NCI-H1048 (cell line): ENCODE measurements at places on chromosomes 7 and 10.

- no peak for DNase-seq
Observed at GRCh38 chr7:44754802-44755697, 6.4 kb downstream of the ZMIZ2 start.

GRCh38 chr7:155258226-155258560 is 39.5 kb upstream of the INSIG1 start:
- DNase-seq, result no peak

DNA sequence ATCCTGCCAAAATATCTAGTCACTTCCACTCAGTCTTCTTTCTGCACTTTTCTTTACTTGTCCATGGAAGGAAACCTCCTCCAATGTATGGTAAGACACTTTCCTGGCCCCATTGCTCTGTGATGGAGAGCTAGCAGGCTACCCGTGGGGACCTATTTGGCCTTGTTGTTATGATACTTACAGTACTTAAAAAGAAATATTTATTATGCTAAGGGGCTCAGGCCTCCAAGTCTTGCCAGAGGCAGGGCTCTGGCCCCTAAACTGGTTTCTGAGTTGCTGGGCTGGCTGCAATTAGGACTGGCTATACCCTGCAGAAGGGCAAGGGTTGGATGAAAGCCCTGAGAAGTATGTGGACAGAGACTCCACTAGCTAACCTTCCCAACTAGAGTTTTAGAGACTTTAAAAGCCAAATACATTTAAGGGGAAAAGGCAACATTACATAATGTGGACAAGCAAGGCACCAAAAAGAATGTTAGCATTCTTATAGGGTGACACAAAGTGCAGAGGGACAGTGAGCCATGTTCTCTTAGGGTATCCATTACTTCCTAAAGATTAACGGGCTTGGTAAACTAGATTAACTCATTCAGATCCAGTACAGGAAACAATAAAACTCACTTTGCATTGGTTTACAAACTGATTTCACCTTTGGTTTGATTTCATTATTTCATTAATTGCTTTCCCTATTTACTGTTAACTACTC is 84.9 kb upstream of the INHBA start:
- DNase-seq, result no peak

DNA sequence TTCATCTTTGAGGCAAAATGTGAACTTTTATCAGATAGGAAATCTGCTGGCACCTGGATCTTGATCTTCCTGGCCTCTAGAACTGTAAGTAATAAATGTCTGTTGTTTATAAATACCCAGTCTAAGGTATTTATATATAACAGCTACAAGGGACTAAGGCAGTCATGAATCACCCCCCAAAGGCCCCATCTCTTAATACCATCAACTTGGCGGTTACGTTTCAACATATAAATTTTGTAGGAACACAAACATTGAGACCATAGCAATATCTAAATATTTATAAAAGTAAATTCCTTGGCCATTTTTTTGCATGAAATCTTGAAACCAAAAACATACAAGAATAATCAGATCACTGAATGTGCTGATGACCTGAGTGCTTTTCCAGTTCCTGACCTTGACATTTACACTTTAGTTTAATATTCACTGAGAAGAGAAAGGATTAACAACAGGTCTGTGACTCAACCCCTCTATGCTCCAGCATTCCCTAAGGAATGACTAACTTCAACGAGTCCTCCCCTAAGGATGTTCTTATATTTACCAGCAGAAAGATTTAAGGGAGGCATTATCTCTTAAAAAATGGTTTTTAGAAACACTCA is 1438.5 kb upstream of the CELF2 start:
- no peak for DNase-seq

DNA sequence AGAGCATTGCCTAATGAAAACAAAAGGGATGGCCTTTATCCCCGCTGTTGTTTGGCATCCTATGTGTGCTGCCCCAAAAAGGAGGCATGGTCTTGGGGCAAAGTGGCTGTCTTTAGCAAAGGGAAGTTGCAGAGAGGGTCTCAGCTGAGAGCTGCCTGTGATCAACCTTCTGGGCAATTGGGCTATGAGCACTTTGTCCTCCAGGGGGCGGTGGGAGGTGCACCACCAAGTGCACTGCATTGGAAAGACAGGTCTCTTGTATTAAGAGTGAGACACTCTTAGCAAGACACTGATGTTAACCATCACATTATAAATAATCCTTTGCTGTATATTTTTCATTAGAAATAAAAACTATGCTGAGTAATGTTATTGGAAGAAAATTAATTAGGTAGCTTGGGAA is 314.8 kb downstream of the POM121L12 start:
- DNase-seq, result peak; percentile 19

GRCh38 chr10:77253147-77253545 is 384.5 kb downstream of the KCNMA1 start:
- no peak for DNase-seq

- no peak for DNase-seq
Observed at GRCh38 chr7:50779427-50779826, 3.3 kb downstream of the GRB10 start.

DNA sequence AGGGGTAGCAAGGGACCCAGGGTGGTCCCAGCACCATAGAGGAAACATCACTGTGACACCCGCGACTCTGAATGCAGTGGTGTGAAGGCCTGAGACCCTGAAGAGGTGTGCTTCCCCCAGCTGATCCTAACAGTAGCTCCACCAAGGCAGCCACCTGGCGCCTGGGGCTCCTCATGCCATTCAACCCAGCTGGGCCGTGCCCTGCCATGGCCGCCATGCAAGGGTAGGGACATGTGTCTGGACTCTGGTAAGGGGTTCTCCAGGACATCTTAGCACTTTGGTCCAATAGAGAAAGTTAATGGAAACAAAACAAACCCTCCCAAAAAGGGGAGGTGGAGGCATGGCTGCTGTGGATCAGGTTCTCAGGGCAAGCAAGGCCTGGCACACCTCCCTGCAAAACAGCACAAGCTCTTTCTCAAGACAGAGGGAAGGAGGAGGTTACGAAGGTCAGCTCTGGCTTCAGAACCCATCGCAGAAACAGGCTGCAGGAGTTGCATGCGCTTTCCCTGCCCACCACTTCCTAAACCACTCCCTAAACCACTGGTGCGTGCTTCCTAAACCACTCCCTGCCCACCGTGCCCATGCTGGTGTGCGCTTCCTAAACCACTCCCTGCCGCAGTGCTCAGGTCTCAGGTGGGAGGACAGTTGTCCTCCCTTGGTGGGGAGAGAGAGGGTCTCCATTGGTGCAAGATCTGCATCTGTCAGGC is 108.7 kb downstream of the LARP4B start:
- no peak for DNase-seq

- DNase-seq, result no peak
Observed at GRCh38 chr7:30824821-30825720, 53.9 kb downstream of the MINDY4 start.

DNA sequence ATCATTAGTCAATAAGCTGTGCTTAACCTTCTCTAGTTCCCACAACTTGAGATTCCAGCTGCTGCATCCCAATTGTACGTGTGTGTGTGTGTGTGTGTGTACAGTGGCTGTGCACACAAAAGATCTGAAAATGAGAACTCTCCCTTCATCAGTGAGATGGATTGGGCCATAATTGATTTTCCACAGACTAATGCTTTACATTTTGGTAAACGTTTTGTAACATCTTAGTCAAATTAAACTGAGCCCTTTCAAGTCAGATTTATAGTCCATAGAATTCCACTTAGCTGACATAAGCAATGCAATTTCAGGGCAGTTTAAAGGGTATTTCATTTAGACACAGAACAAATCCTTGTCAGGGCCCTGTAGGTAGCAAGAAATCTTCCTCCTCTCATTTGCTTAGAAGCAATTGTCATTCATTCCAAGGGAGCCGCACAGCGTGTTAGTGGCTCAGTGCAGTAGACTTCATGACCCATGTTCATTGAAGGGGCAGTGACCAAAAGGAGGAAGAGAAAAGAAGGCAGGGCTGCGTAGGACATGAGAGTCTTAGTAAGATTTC is 1123.5 kb upstream of the AUTS2 start:
- DNase-seq, result no peak

- no peak for DNase-seq
Observed at GRCh38 chr7:75617634-75618234, 121.0 kb downstream of the HIP1 start.

GRCh38 chr10:72691470-72691862 is 477 bp upstream of the MCU start:
- DNase-seq, result no peak

- DNase-seq, result no peak
Observed at GRCh38 chr10:96703358-96703757, 17.0 kb downstream of the PIK3AP1 start.

DNA sequence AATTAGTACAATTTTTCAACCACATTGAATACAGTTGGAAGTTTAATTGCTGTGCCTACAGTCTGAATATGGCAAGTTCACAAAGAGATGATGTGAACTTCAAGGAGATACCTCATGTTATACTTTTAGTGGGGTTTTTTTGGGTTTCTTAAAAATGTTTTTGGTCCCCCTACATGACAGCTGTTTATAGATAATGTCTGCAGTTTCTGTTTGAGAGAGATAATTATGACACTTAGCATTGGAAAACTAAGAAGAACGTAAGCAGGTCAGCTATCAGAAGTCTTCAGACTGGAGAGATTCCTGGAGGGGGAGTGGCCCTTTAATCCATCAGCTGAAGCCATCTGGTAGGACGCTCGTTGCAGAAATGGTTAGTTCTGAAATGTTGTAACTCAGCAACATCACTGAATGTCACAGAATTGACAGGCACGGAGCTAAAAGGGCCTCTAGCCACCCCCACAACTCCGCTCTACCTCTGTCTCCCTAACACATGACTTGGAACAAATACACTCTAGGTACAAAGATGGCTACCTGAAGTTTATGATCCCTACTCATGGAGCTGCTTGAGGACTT is 29.0 kb downstream of the TIMM23 start:
- DNase-seq, result no peak

- DNase-seq, result no peak
Observed at GRCh38 chr10:28849821-28850220, 172.5 kb downstream of the BAMBI start.

DNA sequence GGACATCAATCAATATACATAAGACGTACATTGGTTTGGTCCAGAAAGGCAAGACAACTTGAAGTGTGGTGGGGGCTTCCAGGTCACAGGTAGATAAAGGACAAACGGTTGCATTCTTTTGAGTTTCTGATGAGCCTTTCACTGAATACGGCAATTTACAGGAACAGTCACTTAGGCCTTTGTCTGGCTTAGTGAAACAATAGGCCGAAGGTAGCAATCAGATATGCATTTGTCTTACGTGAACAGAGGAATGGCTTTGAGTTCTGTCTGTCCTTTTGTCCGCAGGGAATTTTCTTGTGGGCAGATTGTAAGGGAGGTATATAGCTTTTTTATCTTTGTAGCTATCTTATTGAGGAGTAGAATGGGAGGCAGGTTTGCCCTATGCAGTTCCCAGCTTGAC is 10.8 kb upstream of the STN1 start:
- DNase-seq, result no peak

DNA sequence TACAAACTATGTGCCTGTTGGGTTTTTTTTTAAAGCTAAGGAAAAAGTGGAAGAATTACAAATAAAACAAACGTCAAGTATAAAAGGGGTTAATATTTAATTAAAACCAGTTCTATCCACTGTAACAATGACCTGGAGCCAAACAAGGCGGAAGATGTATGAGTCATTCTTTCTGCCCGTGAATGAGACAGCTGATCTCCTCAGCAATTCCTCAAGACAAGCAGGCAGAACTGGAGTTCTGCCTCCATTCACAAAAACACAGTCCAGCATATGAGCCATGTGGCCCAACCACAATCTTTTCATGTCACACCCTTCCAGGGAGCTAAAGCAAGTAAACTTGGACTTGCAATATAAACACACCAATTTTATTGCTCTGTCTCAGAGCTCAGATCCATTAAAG is 8.4 kb downstream of the ETV1 start:
- DNase-seq, result no peak

DNA sequence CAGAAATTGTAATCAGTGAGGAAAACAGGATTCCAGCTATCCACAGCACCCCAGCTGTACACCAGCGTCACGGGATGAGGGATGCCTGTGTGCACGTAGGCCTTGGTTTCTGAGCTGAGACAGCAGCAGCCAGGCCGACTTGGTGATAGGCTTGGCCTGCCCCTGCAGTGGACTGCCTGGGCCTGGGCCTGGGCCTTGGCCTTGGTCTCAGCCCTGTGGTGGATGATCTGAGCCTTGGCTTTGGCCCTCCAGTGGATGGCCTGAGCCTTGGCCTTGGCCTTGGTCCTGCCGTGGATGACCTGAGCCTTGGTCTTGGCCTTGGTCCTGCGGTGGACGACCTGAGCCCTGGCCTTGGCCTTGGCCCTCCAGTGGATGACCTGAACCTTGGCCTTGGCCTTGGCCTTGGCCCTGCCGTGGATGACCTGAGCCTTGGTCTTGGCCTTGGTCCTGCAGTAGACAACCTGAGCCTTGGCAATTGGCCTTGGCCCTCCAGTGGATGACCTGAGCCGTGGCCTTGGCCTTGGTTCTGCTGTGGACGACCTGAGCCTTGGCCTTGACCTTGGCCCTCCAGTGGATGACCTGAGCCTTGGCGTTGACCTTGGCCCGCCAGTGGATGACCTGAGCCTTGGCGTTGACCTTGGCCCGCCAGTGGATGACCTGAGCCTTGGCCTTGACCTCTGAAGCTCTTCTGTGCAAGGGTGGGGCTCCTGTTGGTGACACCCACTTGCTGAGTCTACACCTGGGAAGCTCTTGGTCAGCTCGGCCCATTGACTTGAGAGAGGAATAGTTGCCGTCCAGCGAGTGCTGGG is 93.8 kb downstream of the CUX1 start:
- DNase-seq, result no peak

DNA sequence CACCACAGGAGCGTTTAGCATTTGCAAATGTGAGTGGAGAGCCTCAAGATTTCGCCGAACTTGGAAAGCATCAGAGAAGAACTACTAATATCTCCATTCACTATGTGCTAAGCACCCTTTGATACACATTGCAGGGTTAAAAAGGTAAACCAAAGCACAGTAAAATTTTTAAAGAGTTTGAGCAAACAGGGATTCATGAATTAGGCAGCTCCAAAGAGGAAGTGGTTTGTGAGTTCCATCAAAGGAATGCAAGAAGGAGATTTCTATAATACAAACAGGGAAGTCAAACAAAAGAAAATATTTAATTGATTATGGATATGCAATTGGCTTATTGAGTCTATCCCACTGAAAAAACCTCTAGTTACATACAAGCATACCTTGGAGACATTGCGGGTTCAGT is 81.1 kb upstream of the TMEM72 start:
- DNase-seq, result no peak

DNA sequence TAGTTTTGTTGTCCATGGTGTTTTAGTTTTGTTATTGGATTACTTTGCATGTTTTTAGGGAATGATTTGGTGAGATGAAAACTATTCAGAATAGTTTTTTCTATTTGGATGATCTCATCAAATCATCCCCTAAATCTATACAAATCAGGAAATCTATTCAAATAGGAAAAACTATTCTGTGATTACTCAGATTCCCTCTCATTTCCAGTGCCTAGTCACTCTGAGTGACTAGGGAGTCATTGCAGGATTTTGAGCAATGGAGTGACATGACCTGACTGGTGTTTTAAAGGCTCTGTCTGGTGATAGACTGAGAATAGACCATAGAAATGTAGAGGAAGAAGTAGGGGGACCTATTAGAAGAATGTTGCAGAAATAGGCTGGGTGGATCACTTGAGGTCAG is 72.4 kb downstream of the TPST1 start:
- DNase-seq, result no peak
